A172 (cell line): ENCODE measurements at places on chromosomes 4 and X. TPM values are rescaled to one million over a fixed set of nuclear protein-coding genes. Genes with fewer than 3 reads are reported as not detected.

GNL3L gene
- 47.1 and 51.1 TPM in 2 replicates for total RNA-seq

HPGDS gene
- total RNA-seq = not detected in 2 replicates

SERPINA7 gene
- total RNA-seq = not detected in 2 replicates

PPEF1 gene
- total RNA-seq = 0.05 TPM in 1 of 2 replicates, not detected in the other

MGST2 gene
- 21.2 and 23.5 TPM in 2 replicates for total RNA-seq

GPR143 gene
- 0.98 and 1.4 TPM in 2 replicates for total RNA-seq

GAGE12F gene
- 0.71 and 1.1 TPM in 2 replicates for total RNA-seq

POLN gene
- 0.24 and 0.62 TPM in 2 replicates for total RNA-seq

DNA sequence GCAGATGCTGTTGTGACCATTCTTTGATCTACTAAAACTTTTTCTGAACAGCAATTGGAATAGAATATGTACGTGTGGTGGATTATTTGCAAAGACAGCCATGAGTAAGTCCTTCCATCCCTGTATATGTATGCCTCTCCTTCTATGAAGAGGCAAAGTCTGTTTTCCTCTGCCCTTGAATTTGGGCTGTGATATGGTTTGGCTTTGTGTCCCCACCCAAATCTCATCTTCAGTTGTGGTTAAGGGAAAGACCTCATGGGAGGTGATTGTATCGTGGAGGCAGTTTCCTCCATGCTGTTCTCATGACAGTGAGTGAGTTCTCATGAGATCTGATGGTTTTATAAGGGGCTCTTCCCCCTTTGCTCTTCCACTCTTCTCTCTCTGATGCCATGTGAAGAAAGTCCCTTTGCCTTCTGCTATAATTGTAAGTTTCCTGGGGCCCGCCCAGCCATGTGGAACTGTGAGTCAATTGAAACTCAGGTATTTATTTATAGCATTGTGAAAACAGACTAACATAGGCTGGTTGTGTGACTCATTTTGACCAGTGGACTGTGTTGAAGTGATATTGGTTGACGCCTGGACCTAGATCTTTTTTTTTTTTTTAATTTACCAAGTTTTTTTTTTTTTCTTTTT, 108.3 kb upstream of the CAMK2D start:
- peak; percentile 82 for DNase-seq

- DNase-seq = peak; percentile 49
Observed at GRCh38 chr4:176277162-176277904, 8.3 kb upstream of the ASB5 start.

- no peak for DNase-seq
Observed at GRCh38 chr4:118798658-118799057, 37.3 kb downstream of the SEC24D start.

DNA sequence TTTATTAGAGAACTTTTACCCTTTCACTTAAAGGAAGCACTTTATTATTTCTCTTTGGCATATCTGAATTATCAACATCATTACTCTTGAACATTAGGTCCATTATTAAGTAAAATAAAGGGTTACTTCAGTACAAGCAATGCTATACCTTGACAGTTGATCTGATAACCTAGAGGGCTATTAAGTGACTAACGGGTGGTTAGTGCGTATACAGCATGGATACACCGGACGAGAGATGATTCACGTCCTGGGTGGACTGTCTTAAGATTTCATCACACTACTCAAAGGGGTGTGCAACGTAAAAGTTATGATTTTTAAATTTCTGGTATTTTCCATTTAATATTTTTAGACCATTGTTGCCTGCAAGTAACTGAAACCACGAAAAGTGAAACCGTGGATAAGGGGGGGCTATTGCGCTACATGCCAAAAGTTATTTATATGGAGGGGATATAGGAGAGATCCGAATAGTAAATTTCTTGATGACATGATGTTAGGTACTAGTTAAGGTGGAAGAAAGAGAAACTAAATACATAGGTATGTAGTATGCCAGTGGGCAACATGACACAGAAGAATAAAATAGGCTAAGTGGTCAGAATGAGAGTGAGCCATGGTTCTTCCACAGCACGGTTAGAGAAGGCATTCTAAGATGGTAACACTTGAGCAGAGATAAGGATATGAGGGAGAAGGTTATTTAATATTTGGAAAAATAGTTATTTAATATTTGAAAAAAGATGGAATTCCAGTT, 230.8 kb upstream of the ANKRD50 start:
- peak; percentile 90 for DNase-seq

- DNase-seq = no peak
Observed at GRCh38 chr4:164056426-164057142, 562.1 kb downstream of the TMA16 start.

GRCh38 chrX:63186137-63186536, 165.0 kb downstream of the SPIN4 start:
- peak; percentile 84 for DNase-seq

DNA sequence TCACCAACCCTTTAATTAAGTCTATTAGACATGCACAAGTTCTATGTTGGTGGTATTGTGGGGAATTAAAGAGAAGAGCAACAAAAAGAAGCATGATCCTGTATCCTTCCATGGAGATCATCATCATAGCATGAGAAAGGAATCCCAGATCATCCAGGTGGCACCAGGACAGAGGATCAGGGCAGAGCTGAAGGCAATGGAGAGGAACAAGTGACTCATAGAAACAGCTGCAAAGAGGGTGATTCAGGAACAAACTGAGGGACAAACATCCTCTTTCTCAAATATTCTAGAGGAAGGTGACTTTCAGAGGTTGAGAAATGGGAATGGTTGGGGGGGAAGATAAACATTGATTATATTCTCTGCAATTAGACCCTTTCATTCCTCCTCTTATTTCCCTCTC, 105.5 kb upstream of the OTUD4 start:
- DNase-seq = peak; percentile 23

GRCh38 chr4:107468812-107469211, 251.2 kb downstream of the PAPSS1 start:
- no peak for DNase-seq

DNA sequence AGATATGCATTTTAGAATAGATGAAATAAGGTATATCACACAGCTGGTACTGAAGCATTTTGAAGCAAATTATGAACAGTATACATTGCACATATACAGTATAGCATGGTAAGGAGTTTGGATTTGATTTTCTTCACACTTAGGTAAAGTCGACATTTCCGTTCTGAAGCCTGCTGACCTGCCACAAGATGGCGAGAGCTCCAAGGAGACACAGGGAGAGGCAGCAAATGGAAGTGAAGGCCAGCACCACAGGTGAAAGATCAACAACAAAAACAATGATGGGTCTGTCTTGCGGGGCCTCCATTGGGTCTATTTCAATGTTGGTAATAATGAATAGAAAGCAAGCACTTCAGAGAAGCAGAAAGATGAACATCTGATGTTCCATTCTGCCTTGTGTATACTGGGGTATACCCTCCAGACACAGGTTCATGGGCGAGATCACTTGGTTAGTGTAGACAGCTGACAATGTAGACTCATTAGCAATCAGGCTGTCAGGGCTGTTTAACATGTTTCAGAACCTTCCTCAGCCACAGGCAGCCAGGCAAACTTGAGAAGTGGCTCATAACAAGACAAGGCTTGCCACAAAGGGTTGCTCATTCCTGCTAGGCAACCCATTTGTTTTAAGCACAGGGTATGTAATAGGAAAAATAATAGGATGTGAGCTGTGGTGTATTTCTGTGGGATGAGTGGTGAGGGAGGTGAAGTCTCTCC, 21.4 kb upstream of the NOX1 start:
- DNase-seq = peak; percentile 0
